ENCODE measurements at places on chromosomes 7 and 10.

DNA sequence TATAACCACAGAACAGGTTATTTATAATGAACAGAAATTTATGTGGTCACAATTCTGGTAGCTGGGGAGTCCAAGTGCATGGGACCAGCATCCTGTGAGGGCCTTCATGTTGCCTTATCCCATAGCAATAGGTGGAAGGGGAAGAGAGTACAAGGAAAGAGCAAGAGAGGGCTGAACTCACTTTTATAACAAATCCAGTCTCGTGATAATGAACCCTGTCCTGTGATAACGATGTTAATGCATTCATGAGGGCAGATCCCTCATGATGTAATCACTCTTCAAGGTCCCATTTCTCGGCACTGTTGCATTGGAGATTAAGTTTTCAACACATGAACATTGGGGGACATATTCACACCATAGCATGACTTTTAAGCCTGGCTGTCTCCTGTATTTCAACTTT lies 27.4 kb upstream of the CCDC7 start:
- no peak for DNase-seq

DNA sequence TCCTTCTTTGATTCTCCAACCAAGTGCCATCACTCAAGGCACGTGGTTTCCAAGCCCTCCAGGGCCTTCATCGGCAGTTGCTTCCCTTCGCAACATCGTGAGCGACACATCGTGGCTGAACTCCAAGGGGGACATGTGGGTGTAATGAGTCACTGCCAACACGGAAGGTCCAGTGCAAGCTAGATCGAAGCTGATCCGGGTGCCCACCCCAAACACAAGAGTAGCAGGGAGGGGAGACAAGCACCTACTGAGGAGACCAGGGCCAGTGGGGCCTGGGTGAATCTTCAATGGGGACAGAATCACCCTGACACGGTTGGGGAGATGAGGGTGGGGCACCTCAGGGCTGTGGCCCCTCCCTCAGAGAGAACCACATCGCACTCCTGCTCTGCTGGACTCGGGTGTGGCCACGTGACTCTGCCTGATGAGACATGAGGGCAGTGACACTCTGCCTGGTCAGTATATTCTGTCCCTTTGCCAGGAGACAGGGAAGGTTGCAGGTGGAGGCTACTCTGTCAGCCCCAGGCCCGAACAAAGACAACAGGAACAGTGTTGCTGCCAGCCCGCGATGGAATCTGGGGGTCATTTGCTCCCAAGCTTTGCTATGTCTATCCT lies 36.8 kb upstream of the HSPA12A start:
- DNase-seq = no peak

DNA sequence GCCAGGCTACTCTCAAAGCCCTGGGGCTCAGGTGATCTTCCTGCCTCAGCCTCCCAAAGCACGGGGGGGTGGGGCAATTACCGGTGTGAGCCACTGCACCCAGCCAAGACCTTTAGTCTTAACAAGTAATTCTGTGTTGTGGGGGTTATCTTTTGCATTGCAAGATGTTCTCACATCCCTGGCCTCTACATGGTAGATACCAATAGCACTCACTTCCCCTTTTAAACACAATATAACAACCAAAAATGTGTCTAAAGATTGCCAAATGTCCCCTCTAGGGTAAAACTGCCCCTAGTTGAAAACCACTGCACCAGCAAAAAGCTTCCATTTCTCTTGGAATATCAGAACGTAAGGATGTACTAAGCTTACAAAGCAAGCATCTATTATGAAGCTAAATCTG lies 225.0 kb downstream of the CTNNA3 start:
- no peak for DNase-seq

GRCh38 chr10:95474228-95475002 lies 86.8 kb downstream of the SORBS1 start:
- no peak for DNase-seq

- no peak for DNase-seq
Measured at GRCh38 chr7:96273716-96274115, 48.2 kb downstream of the SLC25A13 start.

DNA sequence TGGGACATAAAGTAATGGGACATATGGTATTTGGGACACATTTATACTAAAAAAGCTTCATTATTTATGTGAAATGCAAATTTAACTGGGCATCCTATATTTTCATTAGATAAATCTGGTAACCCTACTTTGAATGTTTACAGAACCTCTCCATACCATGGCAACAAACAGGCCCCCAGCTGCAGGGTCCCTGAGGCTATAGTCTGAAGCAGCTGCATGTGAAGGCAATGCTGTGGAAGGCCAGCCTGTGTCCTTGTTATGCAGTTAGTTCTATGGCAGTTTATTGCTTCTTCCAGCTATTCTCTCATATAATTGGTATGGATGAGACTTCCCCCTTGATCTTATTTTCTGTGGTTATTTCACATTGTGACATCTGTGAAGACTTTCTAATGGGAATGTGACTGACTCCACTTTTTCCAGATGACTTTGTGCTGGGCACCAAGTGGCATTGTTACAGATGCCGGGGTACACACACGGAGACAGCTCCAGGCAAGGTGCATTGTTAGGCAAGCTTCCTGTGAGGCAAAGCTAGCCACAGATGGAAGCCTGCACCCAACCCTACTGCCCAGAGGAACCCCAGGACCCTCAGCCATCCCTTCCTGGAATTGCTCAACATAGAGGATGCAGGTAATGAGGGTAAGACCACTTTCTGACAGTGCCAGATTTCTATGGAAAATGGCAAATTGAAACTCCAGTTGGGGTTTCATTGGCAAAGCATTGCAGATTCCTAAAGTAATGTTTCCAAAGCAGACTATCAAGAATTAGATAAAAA lies 49.5 kb upstream of the ADAM12 start:
- DNase-seq = no peak

Measured in fibroblast of skin of left quadriceps (primary cell).